Bone marrow (tissue), 2 donors: ENCODE measurements at places on chromosomes 2 and 18.

- DNase-seq = no peak
Observed at GRCh38 chr2:31329081-31329625, 85.4 kb downstream of the XDH start.

DNA sequence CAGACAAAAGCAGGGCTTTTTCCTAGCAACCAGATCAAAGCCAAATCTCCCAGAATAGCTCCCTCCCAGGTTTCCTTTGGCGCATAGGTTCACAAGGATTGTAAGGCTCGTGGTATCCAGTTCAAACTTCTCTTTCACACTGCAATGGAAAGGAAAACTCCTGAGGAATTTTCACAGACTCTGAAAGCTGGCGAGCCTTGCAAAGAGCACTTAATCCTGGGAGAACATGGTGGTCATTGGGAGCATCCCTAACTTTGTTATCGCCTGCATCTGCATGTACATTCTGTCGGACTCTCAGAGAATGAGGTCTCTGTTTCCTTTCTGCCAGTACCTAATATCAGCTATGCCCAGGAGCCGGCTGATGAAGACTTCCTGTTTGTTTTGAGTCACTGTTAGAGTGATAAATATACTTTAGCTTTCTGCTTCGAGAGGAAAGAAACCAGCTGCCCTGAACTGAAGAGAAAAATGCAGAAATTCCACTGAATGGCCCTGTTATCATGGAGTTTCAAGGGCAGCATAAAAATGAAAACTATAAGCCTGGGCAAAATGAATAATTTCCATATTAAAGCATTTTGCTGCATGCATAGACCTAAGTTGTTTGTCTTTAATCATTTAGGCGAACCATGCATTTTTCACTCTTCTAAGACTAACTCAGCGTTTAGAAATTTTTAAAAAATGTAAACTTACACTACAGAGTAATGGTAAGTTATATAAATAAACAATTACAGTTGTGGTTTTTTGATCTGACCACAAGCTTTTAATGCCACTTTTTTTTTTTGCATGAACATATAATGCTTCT is 76.4 kb upstream of the ZEB2 start:
- no peak for DNase-seq

DNA sequence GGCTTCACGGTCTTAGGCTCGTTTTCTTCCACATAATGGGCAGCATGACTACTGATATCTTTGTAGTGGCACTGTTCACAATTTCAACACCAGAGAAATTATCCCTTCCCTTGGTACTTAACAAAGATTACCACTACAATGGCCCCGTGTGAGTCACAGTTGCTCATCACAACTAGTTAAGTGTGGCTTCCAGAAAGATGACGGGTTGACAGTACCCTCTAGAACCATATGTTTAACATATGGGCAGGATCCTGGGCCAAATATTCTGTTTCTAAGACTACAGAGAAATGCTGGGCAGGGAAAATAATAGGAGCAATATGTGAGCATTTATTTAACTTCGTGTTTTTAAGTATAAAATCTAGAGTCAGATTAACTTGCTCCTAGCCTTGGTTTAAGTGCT is 780.1 kb upstream of the LINC00305 start:
- DNase-seq = no peak

- no peak for DNase-seq
Observed at GRCh38 chr2:144181001-144181400, 338.9 kb downstream of the ZEB2 start.

- DNase-seq = no peak
Observed at GRCh38 chr2:164368896-164369295, 252.4 kb downstream of the GRB14 start.

- DNase-seq = no peak
Observed at GRCh38 chr2:196101325-196101991, 32.8 kb upstream of the DNAH7 start.

DNA sequence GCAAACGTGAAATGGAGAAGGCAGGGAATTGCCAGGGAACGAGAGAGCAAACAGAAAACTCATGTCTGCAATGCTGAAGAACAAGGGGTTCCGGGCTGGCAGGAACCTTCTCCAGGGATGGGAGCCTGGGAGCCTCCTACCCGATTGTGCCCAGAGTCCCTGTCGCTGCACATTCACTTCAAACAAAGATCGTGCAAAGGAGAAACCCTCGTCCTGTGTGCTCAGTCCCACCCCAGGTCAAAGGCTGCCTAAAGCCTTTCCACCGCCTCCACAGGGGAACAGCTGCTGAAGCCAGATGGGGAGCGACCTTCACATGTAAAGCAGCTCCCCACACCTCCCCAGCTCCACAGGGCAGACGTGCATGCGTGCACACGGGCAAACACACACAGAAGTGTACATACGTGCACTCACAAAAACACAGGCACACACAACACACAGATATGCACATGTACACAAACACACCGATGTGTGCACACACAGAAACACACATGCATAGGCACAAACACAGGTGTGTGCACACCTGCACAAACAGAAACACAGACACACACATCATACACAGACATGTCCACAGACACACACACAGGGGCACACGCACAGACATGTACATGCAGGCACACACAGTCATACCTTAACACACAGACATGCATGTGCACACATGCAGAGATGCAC is 460.1 kb upstream of the SALL3 start:
- DNase-seq = no peak

DNA sequence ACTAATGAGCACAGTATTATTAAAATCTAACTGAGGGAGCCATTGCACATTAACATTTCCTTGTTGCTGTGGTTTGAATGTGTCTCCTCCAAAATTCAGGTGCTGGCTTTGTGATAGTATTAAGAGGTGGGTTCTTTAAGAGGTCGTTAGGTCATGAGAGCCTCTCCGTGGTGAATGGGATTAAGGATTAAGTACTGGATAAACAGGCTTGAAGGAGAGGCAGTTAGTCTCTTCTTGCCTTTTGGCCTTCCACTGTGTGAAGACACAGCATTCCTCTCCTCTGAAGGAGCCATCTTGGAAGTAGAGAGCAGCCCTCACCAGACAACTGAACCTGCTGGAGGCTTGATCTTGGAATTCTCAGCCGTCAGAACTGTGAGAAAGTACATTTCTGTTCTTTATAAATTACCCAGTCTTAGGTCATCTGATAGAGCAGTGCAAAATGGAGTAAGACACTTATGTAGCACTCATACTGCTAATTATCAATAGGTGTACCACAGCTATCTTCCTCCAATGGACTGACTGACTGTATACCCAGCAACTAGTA is 182.7 kb downstream of the MYO3B start:
- DNase-seq = no peak

GRCh38 chr2:157990173-157990572 is 111.5 kb upstream of the UPP2 start:
- DNase-seq = no peak

- DNase-seq = no peak
Observed at GRCh38 chr18:26356045-26356785, 130.0 kb downstream of the TAF4B start.
